ENCODE measurements at places on chromosomes 2 and 18. TPM values are rescaled to one million over a fixed set of nuclear protein-coding genes. Genes with fewer than 3 reads are reported as not detected.

DNA sequence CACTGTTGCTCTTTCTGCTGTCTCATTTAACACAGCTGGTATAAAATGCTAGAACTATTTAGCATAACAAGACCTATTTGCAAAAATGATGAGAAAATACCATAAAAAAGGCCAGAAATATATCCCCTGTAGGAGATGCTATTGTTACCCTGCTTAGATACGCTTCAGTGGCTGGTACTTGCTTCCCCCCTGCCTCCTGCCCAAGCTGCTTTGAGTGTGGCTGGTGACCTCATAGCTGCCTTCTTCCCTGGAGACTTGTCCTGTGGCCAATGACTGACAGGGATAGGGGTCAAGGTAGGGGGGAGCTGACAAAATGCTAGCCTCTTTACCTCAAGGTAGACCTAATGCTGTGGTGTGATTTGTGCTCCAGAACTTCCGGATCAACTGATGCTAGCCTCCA is 150.2 kb upstream of the ZEB2 start:
- DNase-seq = no peak

DNA sequence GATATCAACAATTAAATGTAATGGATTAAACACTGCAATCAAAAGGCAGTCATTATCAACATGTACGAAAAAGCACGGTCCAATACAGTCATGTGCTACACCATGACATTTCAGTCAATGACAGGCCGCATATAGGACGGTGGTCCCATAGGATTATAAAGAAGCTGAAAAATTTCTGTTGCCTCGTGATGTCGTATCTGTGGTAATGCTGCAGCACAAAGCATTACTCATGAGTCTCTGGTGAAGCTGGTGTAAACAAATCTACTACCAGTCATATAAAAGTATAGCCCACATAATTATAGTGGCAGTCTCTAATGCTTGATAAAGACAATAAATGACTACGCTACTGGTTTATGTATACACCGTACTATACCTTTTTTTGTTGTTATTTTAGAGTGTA is 58.4 kb downstream of the RABL2A start:
- no peak for DNase-seq

- no peak for DNase-seq
These were observed 23.5 kb downstream of the PTPN2 start for GRCh38 chr18:12860530-12860929.

DNA sequence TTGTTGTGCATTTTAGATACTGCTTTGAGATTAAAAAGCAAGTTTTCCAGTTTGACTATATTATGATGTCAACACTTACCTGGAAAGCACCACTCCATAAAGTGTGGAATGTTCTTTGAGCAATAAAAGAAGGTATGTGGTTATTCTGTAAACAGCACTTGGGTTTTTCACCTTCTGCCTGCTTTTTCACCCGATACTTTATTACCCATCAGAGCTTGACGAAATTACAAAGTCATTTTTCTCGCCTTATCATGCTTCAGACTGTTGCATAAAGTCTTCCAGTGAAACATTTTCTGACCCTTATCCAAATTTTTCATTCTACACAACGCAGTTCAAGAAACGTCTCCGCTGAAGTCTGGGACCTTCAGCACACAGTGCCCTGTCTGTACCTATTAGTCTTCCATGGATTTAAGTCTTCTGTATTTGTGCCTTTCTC is 25.2 kb downstream of the CAB39 start:
- no peak for DNase-seq

DNA sequence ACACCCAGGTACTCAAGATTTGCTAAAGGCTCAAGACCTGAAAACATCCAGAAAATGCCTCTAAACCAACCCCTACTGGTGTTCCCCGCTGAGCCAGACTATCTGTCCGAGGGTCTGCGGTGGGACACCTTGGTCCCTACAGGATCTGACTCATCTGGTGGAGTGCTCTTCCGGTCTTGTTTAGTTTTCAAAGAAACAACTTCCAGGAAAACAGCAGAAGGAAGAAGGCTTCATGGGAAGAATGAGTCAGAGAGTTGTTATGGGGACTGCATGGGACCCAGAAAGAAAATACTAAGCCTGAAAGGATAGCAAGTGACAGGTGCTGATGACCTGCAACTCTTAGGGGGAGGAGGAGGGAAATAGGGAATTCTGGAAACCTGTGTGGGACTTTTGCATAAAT is 41.3 kb downstream of the ZFP36L2 start:
- no peak for DNase-seq

DNA sequence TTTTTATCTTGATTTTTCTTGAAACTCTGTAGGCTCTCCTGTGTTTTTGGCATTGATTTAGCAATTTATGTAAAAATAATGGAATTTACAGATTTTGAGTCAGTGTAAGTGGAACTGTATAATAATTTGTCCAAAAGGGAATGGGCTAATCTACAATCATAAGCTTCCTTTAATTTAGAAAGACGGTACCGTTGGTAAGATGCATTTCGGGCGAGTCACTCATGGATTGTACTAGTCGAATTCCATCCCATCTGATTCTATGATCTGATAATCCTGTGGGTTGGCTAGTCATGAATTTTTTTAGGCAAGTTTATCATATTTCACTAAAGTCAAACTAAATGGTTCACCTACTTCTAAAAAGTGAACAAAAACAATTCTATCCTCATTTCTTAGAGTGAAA is 133.4 kb downstream of the ZNF407 start:
- DNase-seq = no peak

GRCh38 chr2:3305952-3306351 is 71.7 kb downstream of the EIPR1 start:
- DNase-seq = no peak

GRCh38 chr2:241852116-241852980 is 6.3 kb downstream of the PDCD1 start:
- DNase-seq = no peak

GRCh38 chr18:10247021-10247741 is 207.3 kb upstream of the APCDD1 start:
- no peak for DNase-seq

DNA sequence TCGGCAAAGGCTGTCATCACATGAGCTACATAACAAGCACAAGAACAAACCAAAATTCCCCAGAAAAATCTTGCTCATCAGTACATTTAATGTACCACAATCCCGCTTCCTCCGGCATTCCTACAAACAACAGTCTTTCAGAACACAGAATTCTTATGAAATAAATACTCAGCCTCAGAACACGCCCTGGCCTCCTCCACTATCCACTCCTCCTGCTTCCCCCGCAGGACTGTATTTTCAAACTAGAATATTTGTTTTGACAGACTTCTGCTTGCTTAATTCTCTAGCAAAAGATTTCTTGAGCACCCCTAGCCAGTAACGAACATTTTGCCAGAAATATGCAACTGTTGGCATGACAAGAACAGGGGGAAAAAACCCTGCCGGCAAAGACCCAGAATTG is 131.2 kb downstream of the THADA start:
- peak; percentile 55 for DNase-seq

DNA sequence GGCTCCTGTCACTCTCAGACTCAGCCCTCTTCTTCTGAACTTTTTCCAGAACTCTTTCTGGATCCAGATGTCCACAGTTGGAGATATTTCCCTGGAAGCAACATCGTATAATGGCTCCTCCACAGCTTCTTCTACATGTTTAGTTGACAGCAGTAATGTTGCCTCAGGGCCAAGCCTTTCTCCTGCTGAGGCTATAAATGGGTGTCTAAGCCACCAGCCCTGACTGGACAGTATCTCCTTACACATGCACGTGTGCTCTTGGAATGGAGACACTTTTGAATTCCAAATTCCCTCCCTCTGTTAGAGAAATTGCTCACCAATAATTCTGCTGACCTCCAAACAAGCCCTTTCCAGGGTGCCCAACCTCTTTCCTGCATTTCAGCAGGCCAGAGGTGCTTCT is 156.2 kb upstream of the PIK3C3 start:
- DNase-seq = no peak

DNA sequence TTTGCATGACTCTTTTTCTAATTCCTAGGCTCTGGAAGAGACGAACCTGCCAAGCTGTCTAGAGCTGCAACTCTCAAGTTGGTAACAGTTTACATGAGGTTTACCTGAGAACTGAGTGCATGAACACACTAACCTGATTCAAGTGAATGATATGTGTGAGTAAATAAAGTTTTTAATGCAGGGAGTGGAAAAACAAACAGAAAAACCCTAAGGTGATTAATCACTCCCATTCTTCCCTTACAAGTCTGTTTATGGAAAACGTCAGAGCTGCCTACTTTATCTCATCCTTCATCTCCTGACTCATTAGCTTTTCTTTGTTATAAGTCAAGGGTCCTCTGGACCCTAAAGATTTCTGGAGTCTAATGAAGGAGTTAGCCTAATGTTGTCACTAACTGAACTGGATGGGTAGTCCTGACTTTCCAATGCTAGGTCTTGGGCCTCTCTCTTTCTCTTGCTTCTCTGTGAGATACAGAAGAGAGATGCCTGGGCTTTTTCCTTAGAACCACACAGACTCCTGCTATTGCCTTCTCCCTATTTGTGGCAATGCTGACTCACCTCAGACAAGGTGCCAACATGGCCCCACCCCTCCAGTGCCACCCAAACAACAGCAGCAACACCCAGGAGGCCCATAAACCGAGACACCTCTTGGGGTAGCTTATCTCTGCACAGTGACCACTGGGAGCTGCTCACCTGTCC is 952.4 kb downstream of the EPHA4 start:
- no peak for DNase-seq

DNA sequence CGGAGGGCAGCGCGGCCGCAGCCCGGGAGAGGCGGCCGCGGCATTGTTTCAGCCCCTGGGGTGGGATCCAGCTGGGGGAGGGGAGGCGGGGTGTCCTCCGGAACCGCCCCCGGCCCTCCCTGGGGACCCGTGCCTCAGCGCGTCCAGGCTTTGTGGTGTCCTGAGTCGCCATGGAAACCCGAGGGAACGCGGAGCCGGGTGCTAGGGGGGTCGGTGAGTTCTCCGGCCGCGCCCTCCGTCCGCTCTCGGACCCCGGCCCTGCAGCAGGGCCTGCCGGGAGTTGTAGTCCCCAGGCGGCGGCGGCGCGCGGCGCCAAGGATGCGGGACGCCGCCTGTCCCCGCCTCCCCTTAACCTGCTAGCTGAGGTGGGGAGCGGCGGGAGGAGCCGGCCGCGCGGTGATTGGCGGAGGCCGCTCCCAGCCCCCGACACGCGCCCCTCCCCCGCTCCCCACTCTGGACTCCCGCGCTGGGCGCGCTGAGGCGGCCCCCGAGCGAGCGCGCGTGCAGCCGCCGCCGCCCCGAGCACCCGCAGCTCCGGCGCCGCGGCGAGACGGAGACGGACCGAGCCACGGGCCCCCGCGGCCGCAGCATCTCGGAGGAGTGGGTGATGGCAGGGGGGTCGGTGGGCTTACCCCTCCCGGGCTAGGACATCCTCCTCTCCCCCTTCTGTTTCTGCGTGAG is at the start of gene DPYSL5:
Gene DPYSL5, plus strand, starts transcription at position 478 of the 681 bp plus-strand sequence. CDS start 50,368 bp downstream, outside the sequence.
- no peak for DNase-seq

DNA sequence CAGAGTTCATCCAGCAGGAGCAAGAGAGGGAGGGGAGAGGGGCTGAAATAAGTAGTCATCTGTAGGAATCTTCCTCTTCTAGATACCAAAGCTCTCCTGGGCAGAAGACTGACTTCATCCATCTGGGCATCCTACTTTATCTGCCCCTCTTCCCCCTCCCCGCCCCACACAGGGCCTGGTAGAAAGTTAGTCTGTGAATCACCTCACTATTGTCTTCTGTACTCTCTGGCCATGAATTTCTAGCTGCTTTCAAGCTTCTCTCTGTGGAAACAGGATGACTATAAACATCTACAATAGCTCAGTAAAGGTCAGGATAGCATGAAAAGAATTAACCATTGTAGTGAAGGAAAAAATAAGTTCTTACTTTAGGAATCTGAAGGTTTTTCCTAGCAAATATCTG is 47.7 kb upstream of the RNU4ATAC start:
- no peak for DNase-seq

DNA sequence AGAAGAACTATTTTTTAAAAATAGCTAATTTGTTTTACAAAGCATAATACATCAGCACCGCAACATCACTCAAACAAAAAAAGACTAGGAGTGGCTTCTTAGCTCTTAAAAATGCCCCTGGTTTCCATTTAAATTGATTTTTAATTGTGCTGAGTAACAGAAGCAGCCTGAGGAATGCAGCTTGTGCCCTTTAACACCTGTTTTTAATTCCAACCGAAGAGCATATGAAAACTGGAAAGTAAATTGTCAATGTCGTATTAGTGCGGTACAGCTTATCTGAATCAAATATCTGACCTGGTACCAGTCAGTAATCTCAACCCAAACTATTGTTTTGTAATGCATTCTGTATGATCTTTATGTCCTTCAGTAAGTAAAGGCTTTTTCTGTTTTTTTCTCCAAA is 13.2 kb upstream of the CD302 start:
- DNase-seq = no peak

- no peak for DNase-seq
These were observed 6.1 kb downstream of the PPP4R1 start for GRCh38 chr18:9608298-9608697.

DNA sequence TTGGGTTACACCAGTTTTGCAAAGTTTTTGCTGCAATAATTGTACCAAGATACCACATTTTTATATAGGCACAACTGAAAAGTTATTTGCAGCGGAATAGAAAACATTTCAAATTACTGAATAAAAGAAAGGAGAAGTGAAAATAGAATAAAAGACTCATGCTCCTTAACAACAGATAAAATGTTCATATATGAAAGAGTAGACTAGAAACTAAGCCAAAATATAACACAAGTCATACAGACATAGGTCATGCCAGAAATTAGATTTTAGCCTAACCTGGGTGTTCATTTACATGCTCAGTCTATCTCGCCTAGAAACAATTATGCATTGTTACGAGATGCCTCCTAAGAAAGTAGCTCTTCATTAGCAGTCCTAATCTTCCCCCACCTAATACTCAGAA is 16.4 kb upstream of the MAP3K20 start:
- no peak for DNase-seq

GRCh38 chr2:129103936-129104878 is 785.5 kb upstream of the HS6ST1 start:
- DNase-seq = no peak

HRH4 gene
- total RNA-seq = not detected

ALPG gene
- total RNA-seq = not detected

SKOR2 gene
- not detected for total RNA-seq

OXER1 gene
- 0.19 TPM for total RNA-seq

PROM2 gene
- 0.54 TPM for total RNA-seq

SATB2 gene
- 2.4 TPM for total RNA-seq

KCMF1 gene
- 159 TPM for total RNA-seq

VWC2L gene
- 0.04 TPM for total RNA-seq

CD226 gene
- 0.24 TPM for total RNA-seq
